Activated CD4-positive, alpha-beta T cell treated with anti-CD3 and anti-CD28 coated beads for 4 hours (primary cell): ENCODE measurements at places on chromosomes 3 and 15.

- DNase-seq, result no peak
Observed at GRCh38 chr15:69744391-69745162, 292.0 kb downstream of the RPLP1 start.

DNA sequence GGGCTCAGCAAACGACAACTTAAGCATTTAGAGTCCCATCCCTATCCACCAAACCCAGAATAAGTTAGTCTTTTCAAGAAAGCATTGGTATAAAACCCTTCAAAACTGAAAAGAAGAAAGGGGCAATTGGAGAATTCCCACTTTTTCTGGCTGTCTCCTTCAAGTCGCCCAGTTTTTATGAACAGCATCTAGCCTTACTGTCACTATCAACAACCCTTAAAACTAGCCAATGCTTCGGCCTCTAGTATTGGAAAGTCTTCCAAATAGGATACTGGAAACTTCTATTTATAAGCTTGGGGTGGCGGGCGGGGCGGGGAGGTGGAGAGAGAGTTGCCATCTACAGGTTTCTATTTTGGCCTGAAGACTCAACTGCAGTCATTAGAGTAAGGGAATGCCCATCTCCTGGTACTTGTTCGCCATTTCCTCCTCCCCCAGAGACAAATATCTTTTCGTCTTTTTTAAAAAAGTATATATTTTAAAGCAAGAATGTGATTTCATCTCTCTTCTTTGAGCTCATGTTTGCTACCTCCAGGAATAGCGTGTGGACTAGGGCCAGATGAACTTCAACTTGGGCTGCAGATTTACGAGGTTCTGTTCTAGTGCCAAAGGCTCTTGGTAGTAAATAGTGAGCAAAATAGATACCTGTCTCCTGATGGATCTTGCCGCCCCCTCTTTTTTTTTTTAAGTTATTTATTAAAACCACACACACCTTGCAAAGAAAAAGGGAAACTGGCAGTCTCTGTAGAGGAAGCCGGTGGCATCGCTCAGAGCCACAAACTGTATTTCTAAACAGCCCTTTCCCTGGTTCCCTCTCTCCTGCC is 2.7 kb downstream of the BCL6 start:
- DNase-seq, result peak; percentile 19

DNA sequence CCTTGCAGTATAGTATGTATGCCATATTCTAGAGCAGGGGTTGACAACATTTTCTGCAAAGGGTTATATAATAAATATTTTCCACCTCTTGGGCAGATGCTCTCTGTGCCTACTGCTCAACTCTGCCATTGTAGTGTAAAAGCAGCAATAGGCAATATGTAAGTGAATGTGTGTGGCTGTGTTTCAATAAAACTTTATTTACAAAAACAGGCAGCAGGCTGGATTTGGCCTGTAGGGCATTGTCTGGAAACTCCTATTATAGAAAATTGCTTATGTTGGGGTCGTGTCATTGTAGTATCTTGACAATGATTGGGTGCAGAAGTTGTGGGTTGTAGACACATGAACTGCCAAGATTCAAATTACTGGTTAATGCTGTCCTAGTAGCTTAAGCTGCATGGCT is 153.6 kb upstream of the CNTN3 start:
- no peak for DNase-seq

GRCh38 chr15:38389924-38390542 is 63.9 kb upstream of the FAM98B start:
- peak; percentile 62 for DNase-seq

DNA sequence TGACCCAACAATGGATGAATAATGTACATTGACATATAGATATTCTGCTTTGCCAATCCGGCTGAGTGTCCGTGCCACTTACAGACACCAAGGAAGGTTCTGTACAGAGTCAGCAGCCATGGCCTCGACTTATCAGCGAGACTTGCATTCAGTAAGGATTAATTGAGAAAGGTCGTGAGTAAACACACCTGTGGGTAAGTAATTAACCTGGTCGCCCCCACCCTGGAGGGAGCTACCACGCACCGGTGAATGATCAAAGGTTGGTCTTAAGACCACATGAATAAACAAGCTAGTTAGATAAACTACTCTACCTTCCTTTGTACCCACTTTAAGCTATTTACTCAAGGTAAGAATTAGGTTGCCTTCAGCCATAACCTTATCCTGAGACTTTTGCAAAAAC is 66.5 kb upstream of the MFGE8 start:
- DNase-seq, result no peak

GRCh38 chr3:58623961-58624360 is 42.6 kb downstream of the FAM3D start:
- no peak for DNase-seq

GRCh38 chr15:96053781-96054428 is 276.6 kb upstream of the NR2F2 start:
- DNase-seq, result no peak

DNA sequence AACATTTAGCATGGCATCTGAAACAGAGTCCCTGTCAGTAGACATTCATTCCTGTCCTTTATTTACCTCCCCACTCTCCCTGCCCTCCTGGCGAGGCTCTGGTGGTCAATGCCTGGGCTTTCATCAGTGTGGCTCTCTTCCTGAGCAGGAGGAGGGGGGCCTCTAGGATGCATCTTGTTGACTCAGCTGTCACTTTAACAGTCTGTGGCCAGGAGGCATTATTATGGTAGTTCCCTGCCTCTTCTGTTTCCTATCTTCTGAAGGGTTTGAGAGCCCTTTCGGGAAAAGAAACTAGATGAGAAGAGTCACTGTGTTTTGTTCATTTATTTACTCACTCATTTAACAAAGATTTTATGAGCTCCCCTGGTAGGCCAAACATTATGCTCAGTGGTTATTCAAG is 2.4 kb upstream of the PPP1R14D start:
- no peak for DNase-seq

- peak; percentile 78 for DNase-seq
Observed at GRCh38 chr3:108124337-108125152, 33.7 kb upstream of the CD47 start.

DNA sequence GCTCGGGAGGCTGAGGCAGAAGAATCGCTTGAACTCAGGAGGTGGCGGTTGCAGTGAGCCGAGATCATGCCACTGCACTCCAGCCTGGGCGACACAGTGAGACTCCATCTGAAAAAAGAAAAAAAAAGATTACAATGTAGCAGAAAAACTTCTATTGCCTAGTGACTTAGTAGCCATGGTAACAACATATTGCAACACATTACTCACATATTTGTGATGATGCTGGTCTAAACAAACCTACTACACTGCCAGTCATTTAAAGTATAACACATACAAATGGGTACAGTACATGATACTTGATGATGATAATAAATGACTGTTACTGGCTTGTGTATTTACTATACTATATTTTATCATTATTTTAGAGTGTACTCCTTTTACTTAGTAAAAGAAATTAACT is 125.6 kb downstream of the PLOD2 start:
- no peak for DNase-seq
